ENCODE measurements at places on chromosomes 3 and 15.

- DNase-seq = no peak
Measured at GRCh38 chr3:28575746-28576613, 227.4 kb upstream of the AZI2 start.

DNA sequence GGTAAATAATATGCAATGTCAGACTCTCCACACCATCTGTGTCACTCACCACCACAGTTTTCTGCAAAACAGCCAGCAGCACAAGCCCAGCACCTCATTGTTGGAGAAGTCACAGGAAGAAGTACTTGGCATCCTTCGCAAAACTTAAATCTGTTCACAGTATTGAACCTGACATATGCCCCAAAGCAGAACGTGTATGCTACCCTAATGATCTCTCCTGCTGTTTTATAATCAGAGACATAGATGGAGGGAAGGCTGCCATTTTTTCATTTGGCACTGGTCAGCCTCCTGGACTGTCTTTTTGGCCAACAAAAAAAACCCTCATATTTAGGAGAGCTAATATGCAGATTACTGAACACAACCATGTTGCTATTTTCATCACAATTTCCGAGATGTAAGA lies 1272.9 kb downstream of the ROBO1 start:
- DNase-seq = no peak

GRCh38 chr3:108283006-108283405 lies 13.3 kb upstream of the HHLA2 start:
- DNase-seq = peak; percentile 72

- DNase-seq = peak; percentile 34
Measured at GRCh38 chr15:100759106-100759505, 120.5 kb upstream of the ALDH1A3 start.

DNA sequence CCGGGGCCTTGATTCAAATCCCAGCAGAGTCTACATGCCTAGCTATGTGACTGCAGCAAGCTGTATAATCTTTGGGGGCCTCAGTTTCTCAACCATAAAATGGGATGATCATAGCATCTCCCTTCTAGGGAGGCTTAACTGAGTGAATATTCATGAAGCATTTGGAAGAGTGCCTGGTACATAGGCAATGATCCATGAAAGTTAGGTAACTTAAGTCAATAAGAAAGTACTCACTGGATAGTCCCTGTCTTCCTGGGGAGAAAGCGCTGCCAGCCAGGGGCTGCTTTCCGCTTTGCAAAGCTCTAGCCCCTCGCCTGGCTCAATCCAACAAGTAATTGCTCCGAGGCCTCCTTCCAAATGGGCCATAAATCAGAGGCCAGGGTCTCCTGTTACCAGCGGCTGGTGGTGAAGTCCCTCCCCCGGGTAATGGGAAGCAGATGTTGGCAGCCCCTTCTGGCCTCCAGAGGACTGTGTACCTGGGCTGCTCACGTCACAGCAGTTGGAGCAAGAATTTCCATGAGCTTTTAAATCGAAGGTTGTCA lies 521.9 kb upstream of the PROK2 start:
- DNase-seq = no peak

- no peak for DNase-seq
Measured at GRCh38 chr15:67783303-67783702, 42.0 kb upstream of the SKOR1 start.

DNA sequence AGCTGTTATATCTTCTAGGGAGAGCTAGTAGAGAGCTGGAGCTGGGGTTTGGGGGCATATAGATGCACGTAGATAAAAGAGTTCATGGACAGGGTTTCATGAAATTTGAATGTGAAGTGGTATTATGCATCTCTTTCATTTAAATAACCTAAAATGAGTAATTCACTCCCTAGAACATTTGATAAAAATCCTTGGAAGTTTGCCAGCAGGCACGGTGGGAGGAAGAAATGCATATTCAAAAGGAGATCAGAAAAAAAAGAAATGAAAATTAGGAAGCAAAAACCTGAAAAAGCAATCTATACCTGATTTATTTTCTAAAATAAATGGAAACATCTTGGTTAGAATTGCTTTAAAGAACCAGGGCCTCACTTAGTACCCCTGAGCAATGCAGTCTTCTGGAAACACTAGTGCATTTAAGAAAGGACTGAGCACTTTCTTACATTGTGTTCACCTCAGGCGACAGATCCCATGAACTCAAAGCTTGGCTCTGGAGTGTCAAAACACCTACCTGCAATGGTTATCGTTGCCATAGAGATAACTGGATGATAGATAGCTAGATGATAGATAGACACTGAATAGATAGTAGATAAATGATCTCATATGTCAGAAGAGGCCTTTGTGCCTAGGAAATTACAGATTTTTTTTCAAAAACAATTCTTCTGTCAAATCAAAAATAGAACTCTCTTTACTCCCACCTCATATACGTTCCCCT lies 458.6 kb upstream of the THRB start:
- no peak for DNase-seq

DNA sequence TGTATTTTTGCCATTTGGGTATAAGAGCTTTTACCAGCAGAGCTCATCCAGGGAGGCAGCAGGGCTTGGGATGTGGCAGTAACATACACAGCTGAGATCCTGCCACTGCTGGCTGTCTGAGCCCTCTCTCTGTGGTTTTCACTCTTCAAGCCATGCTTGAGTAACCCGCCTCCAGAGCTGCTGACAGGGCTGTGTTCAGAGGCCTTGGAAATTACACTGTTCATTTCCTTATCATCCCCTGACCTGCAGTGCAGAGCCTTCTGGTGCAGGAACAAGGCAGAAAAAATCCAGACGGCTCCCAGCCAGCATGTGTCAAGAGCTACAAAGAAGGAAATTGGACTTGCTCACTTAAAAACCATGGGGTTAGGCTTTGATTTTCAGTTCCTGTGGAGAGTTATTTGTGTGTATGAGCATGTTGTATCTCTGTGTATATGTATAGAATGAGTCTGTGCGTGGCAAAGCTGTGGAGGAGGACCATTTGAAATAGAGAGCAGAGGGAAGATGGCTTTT lies 47.0 kb downstream of the ZNF609 start:
- DNase-seq = peak; percentile 76

DNA sequence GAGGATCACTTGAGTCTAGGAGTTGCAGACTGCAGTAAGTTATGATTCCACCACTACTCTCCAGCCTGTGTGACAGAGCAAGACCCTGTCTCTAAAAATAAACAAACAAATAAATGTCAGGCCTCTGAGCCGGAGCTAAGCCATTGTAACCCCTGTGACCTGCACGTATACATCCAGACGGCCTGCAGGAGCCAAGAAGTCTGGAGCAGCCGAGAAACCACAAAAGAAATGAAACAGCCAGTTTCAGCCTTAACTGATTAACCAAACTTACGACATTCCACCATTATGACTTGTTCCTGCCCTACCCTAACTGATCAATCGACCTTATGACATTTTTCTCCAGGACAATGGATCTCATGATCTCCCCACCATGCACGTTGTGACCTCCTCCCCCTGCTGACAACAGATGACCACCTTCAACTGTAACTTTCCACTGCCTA lies 32.5 kb upstream of the ZKSCAN7 start:
- no peak for DNase-seq

DNA sequence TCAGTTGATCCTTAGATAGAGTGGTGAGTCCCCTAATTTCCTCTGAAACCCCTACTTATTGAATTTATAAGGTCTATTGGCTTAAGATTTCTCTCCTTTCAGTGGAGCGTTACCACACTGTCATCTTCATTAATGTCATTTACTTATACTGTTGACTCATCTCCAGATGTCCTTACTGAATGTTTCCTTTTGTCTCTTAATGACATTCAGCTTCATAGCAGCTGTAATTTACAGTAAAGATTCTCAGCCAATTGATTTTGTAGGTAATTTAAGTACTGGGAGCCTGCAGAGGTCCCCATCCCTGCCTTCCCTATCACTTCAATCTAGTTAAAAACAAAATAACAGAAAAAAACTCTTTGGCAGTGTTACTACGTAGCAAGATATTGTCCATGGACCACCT lies 18.8 kb downstream of the STX19 start:
- DNase-seq = no peak

GRCh38 chr3:109413049-109413448 lies 75.7 kb upstream of the DPPA4 start:
- no peak for DNase-seq

GRCh38 chr3:5456199-5456598 lies 268.7 kb downstream of the EDEM1 start:
- no peak for DNase-seq

DNA sequence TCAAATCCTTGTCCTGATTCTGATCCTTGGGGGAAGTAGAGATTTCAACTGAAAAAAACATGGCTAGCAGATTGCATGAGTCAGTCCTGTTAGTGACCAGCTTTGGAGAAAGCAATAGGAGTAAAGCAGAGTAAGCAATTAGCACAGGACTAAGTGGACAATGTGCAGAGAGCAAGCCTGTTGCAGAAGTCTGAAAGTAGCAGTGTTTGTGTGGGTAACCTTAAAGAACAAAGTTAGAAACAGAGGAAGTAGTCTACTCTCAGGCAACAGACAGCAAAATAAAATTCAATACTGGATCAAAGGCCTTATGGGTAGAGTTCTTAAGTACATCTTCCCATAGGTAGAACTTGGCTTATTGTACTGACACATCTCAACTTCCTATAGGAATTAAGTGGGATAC lies 916.8 kb downstream of the CADM2 start:
- no peak for DNase-seq

DNA sequence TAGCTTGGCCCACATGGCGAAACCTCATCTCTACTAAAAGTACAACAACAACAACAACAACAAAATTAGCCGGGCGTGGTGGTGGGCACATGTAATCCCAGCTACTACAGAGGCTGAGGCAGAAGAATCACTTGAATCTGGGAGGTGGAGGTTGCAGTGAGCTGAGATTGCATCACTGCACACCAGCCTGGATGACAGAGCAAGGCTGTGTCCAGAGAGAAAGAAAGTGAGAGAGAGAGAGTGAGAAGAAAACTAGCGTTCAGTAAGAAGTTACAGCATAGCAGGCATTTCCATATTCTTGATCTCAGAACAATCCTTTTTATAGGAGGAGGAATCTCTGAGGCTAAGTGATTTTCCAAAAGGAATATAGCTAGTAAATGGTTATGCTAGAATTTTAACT lies 1076.1 kb downstream of the AGBL1 start:
- no peak for DNase-seq

DNA sequence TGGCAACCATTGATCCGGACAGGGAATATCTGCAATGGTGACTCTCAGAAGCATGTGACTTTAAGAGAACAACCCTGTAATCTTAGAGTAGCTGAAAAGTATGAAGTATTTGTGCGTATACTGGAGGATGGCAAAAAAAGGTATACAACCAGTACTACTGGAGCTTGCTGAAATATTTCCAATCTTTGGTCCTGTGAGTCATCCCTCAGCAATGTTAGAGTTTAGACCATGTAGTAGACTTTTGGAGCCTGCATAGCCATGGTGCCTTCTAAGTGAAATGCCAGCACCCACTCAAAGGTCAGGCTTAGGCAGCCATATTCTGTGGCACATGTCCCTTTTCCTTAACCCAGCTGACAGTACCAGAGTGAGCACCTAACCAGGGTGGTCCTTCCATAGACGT lies 429.4 kb downstream of the NTRK3 start:
- no peak for DNase-seq

- no peak for DNase-seq
Measured at GRCh38 chr3:143358793-143359491, 239.4 kb downstream of the CHST2 start.

DNA sequence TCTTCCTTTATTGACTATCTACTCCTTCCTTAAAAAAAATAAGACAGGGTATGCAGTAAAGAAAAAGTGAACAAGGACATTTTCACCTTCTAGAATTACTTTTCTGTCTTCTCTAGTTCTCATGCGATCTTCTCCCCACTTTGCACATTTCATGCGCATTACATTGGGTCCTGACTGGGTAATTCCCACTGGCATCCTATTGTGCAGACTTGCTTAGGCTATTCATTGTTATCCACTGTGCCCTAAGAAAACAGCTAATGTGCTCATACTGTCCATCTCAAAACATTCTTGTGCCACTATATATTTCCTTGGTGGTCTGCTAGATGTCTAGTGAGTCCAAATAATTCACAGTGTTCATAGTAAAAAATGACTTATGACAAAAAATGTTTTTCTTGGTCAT lies 447.4 kb upstream of the ROBO1 start:
- DNase-seq = no peak

DNA sequence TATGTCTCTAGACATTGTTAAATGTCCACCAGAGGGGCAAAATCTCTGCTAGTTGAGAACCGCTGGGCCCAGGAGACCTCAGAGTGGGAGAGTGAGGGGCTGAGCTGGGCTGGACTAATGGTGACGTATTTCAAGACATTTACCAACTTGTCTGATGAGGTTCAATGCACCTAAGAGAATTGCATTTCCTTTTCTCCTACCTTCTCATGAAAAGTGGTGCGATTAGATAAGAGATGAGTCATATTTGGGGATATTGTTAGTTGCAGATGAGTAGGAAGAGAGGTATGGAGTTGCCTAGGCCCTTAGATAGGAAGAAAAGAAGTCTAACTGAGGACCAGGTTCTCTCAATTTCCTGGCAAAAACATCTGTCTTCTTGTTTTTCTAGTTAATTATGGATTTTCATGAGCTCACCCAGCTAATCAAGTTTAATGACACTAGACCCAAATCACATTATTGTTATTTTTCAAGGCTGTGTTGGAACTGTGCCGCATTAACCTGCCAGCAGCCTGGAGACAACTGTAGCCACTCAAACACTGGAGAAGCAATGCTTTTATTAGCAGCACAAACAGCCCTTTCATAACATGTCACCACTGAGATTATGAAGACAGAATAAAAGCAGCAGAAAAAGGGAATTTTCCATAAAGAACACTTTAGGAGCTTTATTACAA lies 144.2 kb downstream of the PDCD6IP start:
- DNase-seq = no peak

DNA sequence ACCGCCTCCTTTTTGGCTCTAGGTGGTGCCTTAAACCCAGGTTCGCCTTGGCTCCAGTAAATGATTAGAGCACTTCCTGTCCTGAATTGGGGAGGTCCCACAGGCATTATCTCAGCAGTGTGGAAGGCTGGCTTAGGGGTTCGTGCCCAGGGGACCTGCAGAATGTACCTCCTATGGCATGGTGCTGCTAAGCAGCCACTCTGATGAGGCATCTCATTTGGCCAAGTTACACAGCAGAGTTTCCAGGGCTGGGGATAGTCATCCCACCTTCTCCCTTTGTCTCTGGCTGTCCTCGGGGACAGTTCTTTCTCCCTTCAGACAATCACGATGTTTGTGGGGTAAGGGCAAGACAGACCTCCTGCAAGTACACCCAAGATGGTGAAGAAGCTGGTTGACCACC lies 371.2 kb downstream of the VPS13C start:
- DNase-seq = no peak

- DNase-seq = no peak
Measured at GRCh38 chr3:182760576-182761164, 32.6 kb upstream of the ATP11B start.

GRCh38 chr15:37900326-37901221 lies 33.9 kb upstream of the TMCO5A start:
- DNase-seq = no peak

All from retinal pigment epithelial cell (primary cell).